ENCODE measurements at places on chromosomes 11 and 22. TPM values are rescaled to one million over a fixed set of nuclear protein-coding genes. Genes with fewer than 3 reads are reported as not detected.

RASGRP2 gene
- 21.1 TPM for total RNA-seq

FOXRED2 gene
- total RNA-seq: 9.8 TPM

TLCD5 gene
- 9.7 TPM for total RNA-seq

CRYBA4 gene
- total RNA-seq: not detected

OR2D3 gene
- total RNA-seq: not detected

KDELR3 gene
- total RNA-seq: 6.0 TPM

OR2AG2 gene
- not detected for total RNA-seq

MMP8 gene
- total RNA-seq: not detected

MRGPRE gene
- total RNA-seq: 0.36 TPM

MMP11 gene
- 16.9 TPM for total RNA-seq

TRPM5 gene
- total RNA-seq: not detected

GRCh38 chr11:111871693-111872161 is 346 bp upstream of the ALG9 start:
- no peak for DNase-seq
- H3K4me1 ChIP-seq: peaks cover 27% of the 10 kb centered on the region
- H3K27me3 ChIP-seq: no peaks in the 10 kb centered on the region
- peaks cover 36% of the 10 kb centered on the region for H3K36me3 ChIP-seq

- H3K4me1 ChIP-seq: no peaks in the 10 kb centered on the region
- H3K27ac ChIP-seq: no peak overlapping the region
- H3K27me3 ChIP-seq: peaks cover 51% of the 10 kb centered on the region
- DNase-seq: no peak
- no peak overlapping the region for H3K4me3 ChIP-seq
Observed at GRCh38 chr11:69992943-69993694, 85.0 kb upstream of the ANO1 start.

- peaks cover 38% of the 10 kb centered on the region for H3K4me1 ChIP-seq
- H3K4me3 ChIP-seq: no peak overlapping the region
- no peaks in the 10 kb centered on the region for H3K27me3 ChIP-seq
- H3K36me3 ChIP-seq: no peaks in the 10 kb centered on the region
- no peak for DNase-seq
Observed at GRCh38 chr11:14314127-14314526, 44.9 kb downstream of the RRAS2 start.

GRCh38 chr11:4032097-4032496 is 62.5 kb upstream of the RRM1 start:
- H3K36me3 ChIP-seq: no peaks in the 10 kb centered on the region
- DNase-seq: no peak
- peaks cover 6% of the 10 kb centered on the region for H3K4me1 ChIP-seq
- no peaks in the 10 kb centered on the region for H3K27me3 ChIP-seq
- no peak overlapping the region for H3K27ac ChIP-seq
- no peak overlapping the region for H3K4me3 ChIP-seq

GRCh38 chr11:67422891-67423290 is 5.4 kb upstream of the RPS6KB2 start:
- no peak overlapping the region for H3K27ac ChIP-seq
- no peaks in the 10 kb centered on the region for H3K36me3 ChIP-seq
- no peak overlapping the region for H3K4me3 ChIP-seq
- H3K4me1 ChIP-seq: peaks cover 38% of the 10 kb centered on the region
- H3K27me3 ChIP-seq: no peaks in the 10 kb centered on the region

GRCh38 chr11:71998649-71999310 is at the start of gene IL18BP:
Gene IL18BP (plus strand): TSS chr11:71998909. CDS start chr11:71999985, 1,076 bp downstream.
- peak within 1 kb of the TSS; percentile 57 for H3K4me3 ChIP-seq
- peaks cover 46% of the 10 kb centered on the region for H3K4me1 ChIP-seq

- no peaks in the 10 kb centered on the region for H3K36me3 ChIP-seq
- H3K4me1 ChIP-seq: no peaks in the 10 kb centered on the region
- H3K27me3 ChIP-seq: peaks cover 56% of the 10 kb centered on the region
- H3K27ac ChIP-seq: no peak overlapping the region
- no peak overlapping the region for H3K4me3 ChIP-seq
- DNase-seq: no peak
Observed at GRCh38 chr11:82810326-82810725, 76.7 kb upstream of the FAM181B start.

- peak; percentile 60 for DNase-seq
- H3K36me3 ChIP-seq: no peaks in the 10 kb centered on the region
- H3K27me3 ChIP-seq: no peaks in the 10 kb centered on the region
Observed at GRCh38 chr11:3836903-3837302, 3.9 kb downstream of the RHOG start.

DNA sequence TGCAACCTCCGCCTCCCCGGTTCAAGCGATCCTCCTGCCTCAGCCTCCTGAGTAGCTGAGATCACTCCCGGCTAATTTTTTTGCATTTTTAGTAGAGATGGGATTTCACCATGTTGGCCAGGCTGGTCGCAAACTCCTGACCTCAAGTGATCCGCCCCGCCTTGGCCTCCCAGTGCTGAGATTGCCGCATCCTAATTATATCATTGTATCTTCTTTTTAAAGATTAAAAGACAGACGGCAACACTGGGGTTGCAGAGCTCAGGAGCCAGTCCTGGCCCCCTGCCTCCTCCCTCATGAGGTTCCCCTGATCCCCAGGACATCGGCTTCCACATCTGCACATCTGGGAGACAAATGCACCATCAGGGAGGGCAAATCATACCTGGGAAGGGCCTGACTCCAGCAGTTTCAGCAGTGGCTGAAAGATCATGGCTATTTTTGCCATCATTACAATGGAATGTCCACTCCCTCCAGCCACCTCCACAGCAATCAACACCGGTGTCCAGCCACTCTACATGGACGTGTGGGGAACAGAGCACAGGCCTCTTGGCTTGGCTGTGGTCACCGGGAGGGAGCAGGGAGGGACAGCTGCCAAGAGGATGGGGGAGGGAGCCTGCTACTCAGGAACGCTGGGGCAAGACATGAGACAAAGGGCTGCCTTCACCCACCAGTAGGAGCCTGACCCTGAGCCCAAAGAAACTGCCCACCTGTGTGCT is 9.2 kb upstream of the CELSR1 start:
- peak overlapping the region; percentile 97 for H3K27ac ChIP-seq
- H3K4me1 ChIP-seq: peaks cover 45% of the 10 kb centered on the region
- H3K27me3 ChIP-seq: peaks cover 12% of the 10 kb centered on the region
- DNase-seq: peak; percentile 88
- peak overlapping the region; percentile 63 for H3K4me3 ChIP-seq
- no peaks in the 10 kb centered on the region for H3K36me3 ChIP-seq

DNA sequence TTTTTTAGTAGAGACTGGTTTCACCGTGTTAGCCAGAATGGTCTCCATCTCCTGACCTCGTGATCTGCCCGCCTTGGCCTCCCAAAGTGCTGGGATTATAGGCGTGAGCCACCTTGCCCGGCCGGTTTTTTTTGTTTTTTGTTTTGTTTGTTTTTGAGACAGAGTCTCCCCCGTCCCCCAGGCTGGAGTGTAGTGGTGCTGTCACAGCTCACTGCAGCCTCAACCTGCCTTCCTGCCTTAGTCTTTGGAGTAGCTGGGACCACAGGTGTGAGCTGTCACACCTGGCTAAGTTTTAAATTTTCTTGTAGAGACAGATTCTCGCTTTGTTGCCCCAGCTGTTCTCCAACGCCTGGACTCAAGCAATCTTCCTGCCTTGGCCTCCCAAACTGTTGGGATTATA is 3.2 kb downstream of the PPIL2 start:
- no peak overlapping the region for H3K27ac ChIP-seq
- peaks cover 49% of the 10 kb centered on the region for H3K36me3 ChIP-seq
- no peaks in the 10 kb centered on the region for H3K27me3 ChIP-seq
- no peak overlapping the region for H3K4me3 ChIP-seq

- no peak overlapping the region for H3K4me3 ChIP-seq
- no peak overlapping the region for H3K27ac ChIP-seq
- peaks cover 23% of the 10 kb centered on the region for H3K4me1 ChIP-seq
- H3K36me3 ChIP-seq: no peaks in the 10 kb centered on the region
Observed at GRCh38 chr11:103537904-103538502, 428.8 kb downstream of the DYNC2H1 start.

- H3K27me3 ChIP-seq: peaks cover 18% of the 10 kb centered on the region
- no peak for DNase-seq
- no peaks in the 10 kb centered on the region for H3K36me3 ChIP-seq
- H3K4me3 ChIP-seq: no peak overlapping the region
Observed at GRCh38 chr11:18452927-18453326, 2.7 kb upstream of the LDHAL6A start.

GRCh38 chr22:46429325-46429853 is 93.9 kb downstream of the TRMU start:
- H3K4me1 ChIP-seq: no peaks in the 10 kb centered on the region
- H3K36me3 ChIP-seq: no peaks in the 10 kb centered on the region
- H3K4me3 ChIP-seq: no peak overlapping the region
- no peak overlapping the region for H3K27ac ChIP-seq
- no peaks in the 10 kb centered on the region for H3K27me3 ChIP-seq

GRCh38 chr11:57458060-57458409 is 2.3 kb upstream of the RTN4RL2 start:
- no peak for DNase-seq
- H3K36me3 ChIP-seq: no peaks in the 10 kb centered on the region
- H3K4me3 ChIP-seq: peak overlapping the region; percentile 65
- peak overlapping the region; percentile 46 for H3K27ac ChIP-seq

GRCh38 chr22:26463101-26463661 is 20.4 kb downstream of the HPS4 start:
- no peaks in the 10 kb centered on the region for H3K27me3 ChIP-seq
- peaks cover 10% of the 10 kb centered on the region for H3K4me1 ChIP-seq
- DNase-seq: no peak

GRCh38 chr11:95283650-95284049 is 52.6 kb upstream of the SESN3 start:
- no peaks in the 10 kb centered on the region for H3K4me1 ChIP-seq
- H3K27ac ChIP-seq: no peak overlapping the region
- no peaks in the 10 kb centered on the region for H3K27me3 ChIP-seq
- H3K36me3 ChIP-seq: no peaks in the 10 kb centered on the region

- no peak for DNase-seq
- H3K27me3 ChIP-seq: no peaks in the 10 kb centered on the region
- no peak overlapping the region for H3K4me3 ChIP-seq
- H3K36me3 ChIP-seq: no peaks in the 10 kb centered on the region
Observed at GRCh38 chr11:100467821-100468508, 219.1 kb upstream of the ARHGAP42 start.

- H3K36me3 ChIP-seq: no peaks in the 10 kb centered on the region
- H3K27me3 ChIP-seq: no peaks in the 10 kb centered on the region
- H3K27ac ChIP-seq: peak overlapping the region; percentile 94
- peaks cover 32% of the 10 kb centered on the region for H3K4me1 ChIP-seq
Observed at GRCh38 chr22:27727673-27728451, 73.7 kb downstream of the MN1 start.

DNA sequence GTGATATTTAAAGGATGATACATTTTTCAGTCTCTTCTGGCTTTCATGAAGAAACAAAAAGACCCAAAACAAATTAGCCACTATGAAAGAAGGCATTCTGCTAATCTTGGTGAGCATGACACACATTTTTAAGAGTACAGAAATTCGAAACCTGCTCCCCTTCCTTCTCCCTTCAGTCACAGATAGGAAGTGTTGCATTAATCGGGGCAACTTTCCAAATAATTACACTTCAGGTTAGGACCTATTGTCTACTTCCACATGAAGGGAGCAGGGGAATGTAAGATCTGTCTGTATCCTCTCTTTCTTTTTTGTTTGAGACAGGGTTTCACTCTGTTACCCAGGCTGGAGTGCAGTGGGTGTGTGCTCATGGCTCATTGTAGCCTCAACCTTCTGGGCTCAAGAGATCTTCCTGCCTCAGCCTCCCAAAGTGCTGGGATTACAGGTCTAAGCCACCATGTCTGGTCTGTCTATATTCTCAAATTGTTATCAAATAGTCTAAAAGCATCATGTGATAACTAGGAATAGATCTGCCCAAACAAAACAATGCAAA is 45.8 kb downstream of the NCAM1 start:
- H3K36me3 ChIP-seq: no peaks in the 10 kb centered on the region
- no peak overlapping the region for H3K27ac ChIP-seq
- H3K4me3 ChIP-seq: no peak overlapping the region
- no peak for DNase-seq

DNA sequence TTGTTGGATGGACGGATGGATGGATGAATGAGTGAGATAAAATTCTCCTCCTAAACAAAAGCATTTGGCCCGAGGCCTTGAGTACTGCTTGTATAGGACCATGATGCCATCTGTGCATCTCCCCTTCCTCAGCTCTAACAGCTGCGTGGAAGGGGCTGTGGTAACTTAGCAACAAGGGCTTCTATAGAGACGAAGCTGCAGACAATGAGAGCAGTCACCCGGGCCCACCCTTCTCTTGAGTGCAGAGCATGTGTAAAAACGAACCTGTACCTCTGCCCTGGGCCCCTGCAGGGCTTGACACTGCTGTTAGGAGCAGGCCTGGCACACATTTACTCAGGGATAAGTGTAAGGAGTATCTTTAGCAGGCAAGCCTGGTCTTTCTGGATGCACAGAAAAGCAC is 391.5 kb downstream of the CADM1 start:
- no peak for DNase-seq
- H3K27ac ChIP-seq: no peak overlapping the region

- H3K36me3 ChIP-seq: peaks cover 58% of the 10 kb centered on the region
- no peak for DNase-seq
- no peak overlapping the region for H3K4me3 ChIP-seq
- H3K27me3 ChIP-seq: no peaks in the 10 kb centered on the region
- H3K4me1 ChIP-seq: peaks cover 6% of the 10 kb centered on the region
Observed at GRCh38 chr11:117239295-117239694, 6.8 kb downstream of the RNF214 start.

DNA sequence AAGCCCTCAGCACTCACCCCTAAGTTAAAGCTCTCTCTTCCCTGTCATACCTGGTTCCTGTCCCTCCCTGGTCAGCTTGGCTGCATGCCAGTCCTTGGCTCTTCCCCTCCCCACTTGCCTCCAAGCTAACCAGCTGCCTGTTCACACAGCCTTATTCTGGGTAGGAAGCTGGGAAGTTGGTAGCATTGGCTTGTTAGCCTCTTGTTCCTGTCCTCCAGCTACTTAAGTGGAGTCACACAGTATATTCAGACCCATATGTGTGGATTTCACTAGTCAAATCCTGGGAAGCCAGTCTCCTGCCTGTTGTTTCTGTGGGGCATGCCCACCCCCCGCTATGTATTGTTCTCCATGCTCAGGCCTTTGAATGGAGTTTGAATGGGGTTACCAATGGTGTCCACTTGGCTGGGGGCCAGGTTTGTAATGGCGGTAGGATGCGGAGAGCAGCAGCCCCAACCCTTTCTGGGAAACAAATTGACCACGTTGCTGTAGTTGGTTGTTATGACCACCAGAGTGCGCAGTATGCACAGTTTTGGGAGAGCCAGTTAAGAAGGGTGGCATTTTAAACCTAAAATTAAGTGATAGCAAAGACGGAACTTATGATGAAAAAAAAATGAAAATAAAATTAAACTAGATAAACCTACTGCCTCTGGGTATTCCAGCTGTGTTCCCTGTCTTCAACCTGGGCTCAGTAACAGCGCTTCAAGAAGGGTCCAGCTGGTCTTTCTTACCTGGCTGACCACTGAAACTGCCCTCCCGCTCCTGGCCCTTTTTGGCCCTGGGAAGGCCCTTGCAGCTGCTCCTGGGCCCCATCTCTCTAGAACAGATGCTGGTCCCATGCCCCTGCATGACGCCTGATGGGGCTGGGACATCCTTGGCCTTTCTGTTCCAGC is 10.7 kb upstream of the RPS3 start:
- peak; percentile 54 for DNase-seq
- H3K36me3 ChIP-seq: no peaks in the 10 kb centered on the region
- peaks cover 11% of the 10 kb centered on the region for H3K4me1 ChIP-seq
- peak overlapping the region; percentile 15 for H3K27ac ChIP-seq
- H3K4me3 ChIP-seq: no peak overlapping the region
- no peaks in the 10 kb centered on the region for H3K27me3 ChIP-seq

GRCh38 chr11:65700399-65700798 is 11.7 kb upstream of the KAT5 start:
- no peak overlapping the region for H3K4me3 ChIP-seq
- no peak overlapping the region for H3K27ac ChIP-seq

Measured in left ventricle myocardium inferior (tissue), 1 donor.